Activated CD8-positive, alpha-beta memory T cell treated with anti-CD3 and anti-CD28 coated beads for 1 hour (primary cell): ENCODE measurements at places on chromosomes 5 and 9.

DNA sequence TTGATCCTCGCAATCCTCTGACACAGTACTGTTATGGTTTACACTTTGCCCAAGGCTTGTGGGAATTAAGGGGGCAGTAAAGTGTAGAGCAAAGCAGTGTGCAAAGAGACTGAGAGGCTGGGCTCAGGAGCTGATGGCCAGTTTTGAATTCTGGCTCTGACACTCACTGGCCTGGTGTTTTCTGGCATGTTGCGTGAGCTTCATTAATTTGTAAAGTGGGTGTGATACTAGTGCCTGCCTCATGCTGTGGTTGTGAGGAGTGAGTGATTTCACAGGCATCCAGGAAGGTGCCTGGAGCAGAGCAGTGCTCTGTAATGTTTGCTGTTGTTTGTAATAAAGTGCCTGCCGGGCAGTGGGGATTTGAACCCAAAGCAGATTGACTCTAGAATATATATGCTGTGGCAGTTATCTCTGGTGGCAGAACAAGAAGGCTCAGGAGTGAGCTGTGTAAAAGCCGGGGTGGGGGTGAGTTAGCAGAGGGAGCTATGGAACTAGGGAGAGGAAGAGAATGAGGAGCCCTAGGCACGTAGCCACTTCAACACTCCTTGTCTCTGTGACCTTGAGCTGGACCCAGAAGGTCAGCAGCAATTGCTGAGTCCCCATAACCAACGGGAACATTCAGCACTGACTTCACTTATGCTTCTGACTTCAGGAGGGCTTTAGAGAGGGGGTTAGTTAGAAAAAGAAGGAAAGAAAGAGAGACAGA lies 108.5 kb downstream of the DOCK2 start:
- no peak for DNase-seq

DNA sequence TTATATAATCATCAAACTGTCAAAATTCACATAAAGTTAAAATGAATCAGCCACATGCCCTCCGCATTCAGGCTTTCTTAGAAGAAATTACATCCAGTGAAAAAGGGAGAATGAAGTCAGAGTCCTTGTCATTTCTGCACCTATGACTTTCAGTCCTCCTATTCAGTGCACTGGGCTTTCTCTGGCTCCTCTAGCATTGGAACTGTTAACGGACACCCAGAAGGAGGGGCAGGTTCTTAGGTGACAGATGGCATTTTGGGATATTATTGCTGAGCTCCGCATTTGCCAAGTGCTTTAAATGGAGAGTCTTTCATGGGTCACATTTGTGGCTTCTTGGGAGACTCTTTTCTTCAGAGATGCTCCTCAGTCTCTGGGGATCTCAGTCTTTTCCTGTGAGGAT lies 40.0 kb downstream of the ADAMTS19 start:
- DNase-seq, result no peak

GRCh38 chr5:122312591-122313406 lies 762 bp downstream of the SNCAIP start:
- no peak for DNase-seq

DNA sequence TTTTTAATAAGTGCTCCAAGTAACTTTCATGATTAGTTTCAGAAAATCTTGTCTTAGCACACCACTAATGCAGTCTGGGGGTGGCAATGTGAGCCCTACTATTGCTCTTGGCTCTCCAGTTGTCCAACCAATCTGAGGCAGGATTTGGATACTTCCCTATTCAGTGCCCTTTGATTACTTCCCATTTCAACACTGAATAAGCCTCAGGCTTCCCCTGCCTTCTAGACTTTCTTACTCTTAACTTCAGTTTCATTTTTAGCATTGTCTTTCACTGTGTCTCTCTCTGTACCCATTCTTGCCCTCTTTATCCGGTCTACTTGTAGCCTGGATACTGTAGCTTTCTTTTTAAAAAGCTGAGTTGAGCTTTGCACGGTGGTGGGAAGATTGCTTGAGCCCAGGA lies 186.1 kb downstream of the C9orf152 start:
- no peak for DNase-seq

DNA sequence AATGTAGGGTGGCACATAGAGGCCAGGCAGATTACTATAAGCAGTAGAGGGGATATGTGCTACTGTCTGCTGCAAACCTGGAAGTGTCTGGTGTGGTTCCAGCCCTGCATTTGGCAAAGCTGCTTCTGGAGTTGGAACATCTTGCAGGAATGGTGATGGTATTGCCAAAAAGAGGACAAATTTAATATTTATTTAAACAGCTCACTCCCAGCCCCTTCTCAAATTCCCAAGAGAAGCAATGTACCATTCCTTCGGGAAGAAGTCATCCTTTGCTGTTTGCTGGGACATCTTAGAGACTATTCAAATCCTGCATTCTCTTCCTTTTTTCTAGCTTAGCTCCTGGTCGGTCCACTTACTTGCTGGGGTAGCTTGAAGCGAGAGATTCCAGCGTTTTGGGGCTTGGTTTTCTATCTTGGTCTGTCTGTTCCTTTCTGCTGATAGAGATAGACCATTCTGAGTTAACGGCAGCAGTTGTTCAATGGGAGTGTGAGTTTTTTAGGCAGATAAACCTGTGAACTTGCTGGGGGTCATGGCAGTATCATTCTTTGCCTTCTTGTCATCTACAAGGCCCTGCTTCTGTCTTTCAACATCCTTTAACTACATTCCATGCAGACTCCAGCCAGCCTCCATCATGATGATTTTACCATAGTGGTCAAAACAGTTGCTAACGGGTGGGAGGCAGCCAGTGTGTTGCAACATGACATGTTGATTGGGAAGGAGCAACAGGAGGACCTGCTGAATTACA lies 69.9 kb downstream of the RCL1 start:
- DNase-seq, result no peak

DNA sequence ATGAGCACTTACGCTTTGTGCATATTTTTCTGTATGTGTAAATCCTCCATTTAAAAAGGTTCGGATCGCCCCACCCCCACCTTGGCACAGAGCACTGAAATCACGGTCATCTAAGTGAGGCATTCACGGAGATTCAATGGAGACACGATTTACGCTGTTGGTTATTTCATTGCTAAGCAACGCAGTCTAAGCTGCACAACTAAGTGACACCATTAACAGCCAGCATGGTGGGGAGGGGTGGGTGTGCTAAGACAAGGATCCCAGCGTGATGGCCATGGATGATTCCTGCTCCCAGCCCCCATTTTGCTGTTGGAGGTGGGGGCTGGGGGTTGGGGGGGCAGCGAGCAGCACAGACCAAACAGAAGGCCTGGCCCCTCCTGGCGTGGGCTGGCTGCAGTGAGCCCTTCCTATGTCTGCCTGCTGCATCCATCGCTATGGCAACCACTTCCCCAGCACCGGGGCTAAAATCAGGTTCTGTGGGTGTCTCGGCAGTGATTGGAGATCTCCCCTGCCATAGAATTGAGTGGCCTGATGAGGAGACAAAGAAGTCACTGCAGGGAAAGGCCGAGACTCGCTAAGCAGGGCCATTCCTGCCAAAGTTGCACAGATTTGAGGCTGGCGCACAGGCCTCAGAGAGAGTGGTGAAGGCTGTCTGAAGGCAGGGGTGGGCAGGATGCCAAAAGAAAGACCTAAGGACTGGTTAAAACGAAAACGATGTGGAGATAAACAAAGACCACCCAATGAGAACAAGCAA lies 14.3 kb upstream of the MARCHF6 start:
- DNase-seq, result no peak

DNA sequence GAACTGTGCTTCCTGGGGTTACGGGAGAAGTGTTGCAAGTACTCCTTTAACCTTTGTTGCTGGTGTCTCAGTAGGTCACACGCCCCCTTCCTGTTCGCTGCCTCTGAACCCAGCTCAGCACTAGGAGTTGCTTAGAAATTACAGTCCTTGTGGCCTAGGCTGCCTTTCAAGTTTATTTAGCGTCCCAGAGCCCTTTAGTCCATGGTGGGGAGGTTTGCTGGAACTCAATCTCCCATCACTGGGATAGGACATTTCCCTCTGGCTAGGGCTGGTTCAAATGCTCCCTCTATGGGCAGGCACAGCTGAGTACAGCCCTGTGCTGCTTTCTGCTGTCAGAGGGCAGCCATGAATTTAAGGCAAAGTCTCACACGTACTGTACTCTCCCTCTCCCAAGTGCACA lies 4.7 kb downstream of the IFNA8 start:
- DNase-seq, result no peak

- no peak for DNase-seq
Measured at GRCh38 chr9:133528876-133529241, 4.1 kb upstream of the MYMK start.

DNA sequence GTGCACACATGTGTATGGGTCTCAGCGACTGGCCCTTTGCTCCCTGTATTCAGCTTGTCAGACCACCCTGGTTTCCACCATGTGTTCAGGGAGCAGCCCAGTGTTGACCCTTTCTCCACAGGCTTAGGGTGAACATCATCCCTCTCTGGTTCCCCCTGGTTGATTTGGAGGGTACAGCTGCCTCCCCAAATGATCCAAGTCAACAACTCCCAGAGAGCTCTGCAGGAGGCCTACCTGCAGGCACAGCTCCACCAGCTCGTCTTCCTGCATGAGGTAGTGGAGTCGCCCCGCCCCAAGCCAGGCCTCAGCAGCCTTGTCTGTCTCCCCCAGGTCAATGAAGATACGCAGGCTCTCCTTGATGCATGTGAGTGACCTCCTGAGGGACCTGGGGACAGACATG lies 50.5 kb downstream of the SH3TC2 start:
- no peak for DNase-seq

GRCh38 chr9:109286981-109287380 lies 33.9 kb downstream of the EPB41L4B start:
- no peak for DNase-seq

GRCh38 chr5:57172466-57173318 lies 1.2 kb upstream of the GPBP1 start:
- no peak for DNase-seq

DNA sequence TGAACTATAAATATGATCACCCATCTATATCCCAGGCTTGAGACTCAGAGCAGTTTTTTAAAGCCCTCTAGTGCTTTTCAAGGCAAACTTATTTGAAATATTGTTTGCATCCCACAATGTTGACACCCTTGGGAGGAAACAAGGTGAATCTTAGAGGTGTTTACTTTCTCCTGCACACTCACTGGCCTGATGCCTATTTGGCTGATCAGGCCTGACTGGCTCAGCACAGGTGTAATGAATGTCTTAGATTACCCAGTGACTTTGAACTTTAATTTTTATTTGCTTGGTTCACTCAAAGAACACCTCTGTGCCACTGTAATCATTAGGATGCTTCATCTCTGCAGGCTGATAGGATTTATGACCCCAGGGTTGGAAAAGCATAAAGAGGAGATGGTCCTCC lies 158.3 kb downstream of the KCTD16 start:
- no peak for DNase-seq

DNA sequence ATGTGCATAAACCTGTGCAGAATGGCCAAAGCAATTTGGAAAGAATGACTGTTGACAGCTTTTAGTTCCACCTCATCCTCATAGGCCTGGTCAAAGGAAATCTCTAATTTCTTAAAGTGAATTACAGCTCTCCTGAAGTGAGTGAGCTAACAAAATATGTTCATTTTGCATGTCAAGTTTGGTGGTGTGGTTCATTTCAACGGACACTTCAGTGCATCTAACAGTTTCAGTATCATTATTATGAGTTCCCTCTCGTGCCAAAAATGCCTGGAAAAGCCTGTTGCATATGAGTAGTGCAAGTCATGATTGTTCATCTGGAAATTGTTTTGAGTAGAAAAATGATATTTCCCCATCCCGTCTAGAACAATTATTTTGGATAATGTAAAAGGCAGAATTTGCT lies 53.2 kb upstream of the HMHB1 start:
- DNase-seq, result no peak

DNA sequence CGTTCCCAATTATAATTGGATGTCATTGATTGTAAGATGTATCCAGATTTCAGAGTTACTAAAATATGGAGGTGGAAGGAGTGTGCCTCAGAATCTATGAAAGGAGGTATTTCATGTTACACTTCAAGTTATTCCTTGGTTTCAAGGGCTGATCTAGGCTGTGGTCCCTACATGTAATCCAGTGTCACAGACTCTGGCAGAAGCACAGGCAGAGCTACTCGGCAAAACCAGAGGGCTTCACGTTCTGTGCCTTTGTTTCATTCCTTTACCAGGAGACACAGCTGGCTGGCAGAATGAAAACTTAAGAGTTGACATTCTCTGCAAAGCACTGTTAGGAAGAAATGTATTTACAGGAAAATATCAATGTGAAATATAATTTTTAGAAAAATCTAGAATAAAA lies 99.6 kb downstream of the ANKH start:
- DNase-seq, result no peak

GRCh38 chr5:156589104-156589945 lies 260.8 kb upstream of the PPP1R2B start:
- no peak for DNase-seq

DNA sequence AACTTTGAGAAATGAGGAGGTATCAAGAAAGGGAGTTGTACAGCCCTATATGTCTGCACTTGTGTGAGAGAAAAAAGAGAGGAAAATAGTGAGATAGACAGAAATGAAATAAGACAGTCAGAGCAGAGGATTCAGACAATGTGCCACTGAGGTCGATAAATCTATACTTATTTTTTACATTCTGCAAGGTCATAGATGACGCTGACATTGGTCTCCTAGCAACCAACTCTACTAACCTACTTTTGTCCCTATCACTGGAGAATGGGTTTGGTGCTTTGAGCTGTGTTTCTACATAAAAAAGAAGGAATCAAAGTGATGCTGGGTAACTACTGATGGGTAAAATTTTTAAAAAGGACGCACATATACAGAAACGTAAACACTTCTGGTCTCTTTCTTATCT lies 573.3 kb upstream of the RORB start:
- no peak for DNase-seq
